ENCODE measurements at places on chromosomes 6 and 20. TPM values are rescaled to one million over a fixed set of nuclear protein-coding genes. Genes with fewer than 3 reads are reported as not detected.
A peak's percentile ranks its signal among the peaks of the same experiment; 100 is the strongest.

Gene AARS2
- total RNA-seq: 20.5 TPM

- peak overlapping the region; percentile 75 for H3K27ac ChIP-seq
- H3K27me3 ChIP-seq: no peaks in the 10 kb centered on the region
- peaks cover 27% of the 10 kb centered on the region for H3K4me1 ChIP-seq
- no peak for DNase-seq
- H3K4me3 ChIP-seq: peak overlapping the region; percentile 16
Observed at GRCh38 chr6:90424580-90424979, 127.9 kb upstream of the BACH2 start.

- no peak overlapping the region for H3K27ac ChIP-seq
- H3K4me3 ChIP-seq: no peak overlapping the region
- H3K4me1 ChIP-seq: no peaks in the 10 kb centered on the region
- no peak for DNase-seq
- H3K36me3 ChIP-seq: no peaks in the 10 kb centered on the region
Observed at GRCh38 chr6:133756078-133756695, 132.7 kb upstream of the TCF21 start.

- H3K27me3 ChIP-seq: no peaks in the 10 kb centered on the region
- DNase-seq: no peak
- no peak overlapping the region for H3K4me3 ChIP-seq
- H3K4me1 ChIP-seq: no peaks in the 10 kb centered on the region
Observed at GRCh38 chr20:50061151-50062005, 51.6 kb downstream of the UBE2V1 start.

DNA sequence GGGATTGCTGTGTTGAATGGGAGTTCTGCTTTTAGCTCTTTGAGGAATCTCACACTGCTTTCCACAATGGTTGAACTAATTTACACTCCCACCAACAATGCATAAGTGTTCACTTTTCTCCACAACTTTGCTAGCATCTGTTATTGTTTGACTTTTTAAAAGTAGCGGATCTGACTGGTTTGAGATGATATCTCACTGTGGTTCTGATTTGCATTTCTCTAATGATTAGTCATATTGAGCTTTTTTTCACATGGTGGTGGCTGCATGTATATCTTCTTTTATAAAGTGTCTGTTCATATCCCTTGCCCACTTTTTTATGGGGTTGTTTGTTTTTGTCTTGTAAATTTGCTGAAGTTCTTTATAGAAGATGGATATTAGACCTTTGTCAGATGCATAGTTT is 588.3 kb upstream of the ADGRB3 start:
- H3K27ac ChIP-seq: no peak overlapping the region
- H3K36me3 ChIP-seq: no peaks in the 10 kb centered on the region
- H3K27me3 ChIP-seq: no peaks in the 10 kb centered on the region
- DNase-seq: no peak
- H3K4me1 ChIP-seq: no peaks in the 10 kb centered on the region

DNA sequence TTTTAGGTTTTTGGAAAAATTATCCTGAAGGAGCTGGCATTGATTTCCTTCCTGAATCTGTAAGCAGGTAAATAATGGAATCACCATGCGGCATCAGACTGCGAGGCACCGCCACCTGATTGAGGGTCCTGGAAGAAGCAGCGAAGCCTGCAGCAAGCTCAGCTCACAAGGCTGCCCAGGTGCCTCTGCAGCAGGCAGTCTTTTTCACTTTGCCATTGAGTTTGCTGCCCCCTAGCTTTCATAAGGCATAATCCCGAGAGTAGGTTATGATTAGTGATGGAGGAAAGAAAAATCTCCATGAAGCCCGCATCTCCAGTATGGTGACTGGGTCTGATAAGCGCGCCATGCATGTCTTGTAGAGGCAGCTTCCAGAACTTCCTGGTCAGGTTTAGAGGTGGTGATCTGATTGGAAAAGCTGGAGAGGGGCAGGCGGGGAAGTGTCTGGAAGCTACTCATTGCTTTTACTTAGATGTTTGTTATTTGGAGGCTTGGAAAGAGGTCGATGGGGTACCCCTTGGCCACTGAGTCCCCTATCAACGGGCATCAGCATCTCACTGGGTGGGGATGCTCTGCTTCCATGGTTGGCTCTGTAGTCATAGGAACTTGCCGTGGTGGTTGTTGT is 26.7 kb downstream of the IYD start:
- no peaks in the 10 kb centered on the region for H3K4me1 ChIP-seq
- peak; percentile 52 for DNase-seq
- H3K4me3 ChIP-seq: no peak overlapping the region
- no peak overlapping the region for H3K27ac ChIP-seq
- H3K27me3 ChIP-seq: peaks cover 12% of the 10 kb centered on the region
- H3K36me3 ChIP-seq: no peaks in the 10 kb centered on the region

DNA sequence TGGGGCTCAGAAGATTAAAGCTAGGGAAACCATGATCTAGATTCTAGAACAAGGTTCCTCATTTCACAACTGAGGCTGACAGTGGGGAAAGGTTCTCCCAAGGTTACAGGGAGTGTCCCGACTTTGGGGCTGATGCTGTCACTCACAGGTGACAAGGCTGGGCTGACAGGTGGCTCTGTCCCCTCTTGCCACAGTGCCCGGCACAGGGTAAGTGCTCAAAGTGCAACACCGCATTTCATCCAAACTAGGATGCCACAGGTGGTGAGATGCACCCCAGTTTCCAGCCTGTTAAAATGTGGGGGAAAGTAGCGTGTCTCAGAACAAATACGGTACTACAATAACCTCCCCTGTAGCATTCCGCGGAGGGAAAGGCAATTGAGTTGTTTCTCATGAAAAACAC is 7.8 kb downstream of the ZBP1 start:
- peaks cover 24% of the 10 kb centered on the region for H3K36me3 ChIP-seq
- H3K4me3 ChIP-seq: no peak overlapping the region
- no peaks in the 10 kb centered on the region for H3K27me3 ChIP-seq
- DNase-seq: no peak
- no peak overlapping the region for H3K27ac ChIP-seq

- peaks cover 2% of the 10 kb centered on the region for H3K4me1 ChIP-seq
- no peaks in the 10 kb centered on the region for H3K27me3 ChIP-seq
- H3K4me3 ChIP-seq: no peak overlapping the region
- no peak overlapping the region for H3K27ac ChIP-seq
- no peaks in the 10 kb centered on the region for H3K36me3 ChIP-seq
Observed at GRCh38 chr6:87391334-87391733, 16.4 kb upstream of the CFAP206 start.

Gene TULP1
- not detected for total RNA-seq

GRCh38 chr6:111282515-111282914 is 195.2 kb downstream of the SLC16A10 start:
- no peaks in the 10 kb centered on the region for H3K4me1 ChIP-seq
- no peaks in the 10 kb centered on the region for H3K27me3 ChIP-seq
- H3K27ac ChIP-seq: no peak overlapping the region

DNA sequence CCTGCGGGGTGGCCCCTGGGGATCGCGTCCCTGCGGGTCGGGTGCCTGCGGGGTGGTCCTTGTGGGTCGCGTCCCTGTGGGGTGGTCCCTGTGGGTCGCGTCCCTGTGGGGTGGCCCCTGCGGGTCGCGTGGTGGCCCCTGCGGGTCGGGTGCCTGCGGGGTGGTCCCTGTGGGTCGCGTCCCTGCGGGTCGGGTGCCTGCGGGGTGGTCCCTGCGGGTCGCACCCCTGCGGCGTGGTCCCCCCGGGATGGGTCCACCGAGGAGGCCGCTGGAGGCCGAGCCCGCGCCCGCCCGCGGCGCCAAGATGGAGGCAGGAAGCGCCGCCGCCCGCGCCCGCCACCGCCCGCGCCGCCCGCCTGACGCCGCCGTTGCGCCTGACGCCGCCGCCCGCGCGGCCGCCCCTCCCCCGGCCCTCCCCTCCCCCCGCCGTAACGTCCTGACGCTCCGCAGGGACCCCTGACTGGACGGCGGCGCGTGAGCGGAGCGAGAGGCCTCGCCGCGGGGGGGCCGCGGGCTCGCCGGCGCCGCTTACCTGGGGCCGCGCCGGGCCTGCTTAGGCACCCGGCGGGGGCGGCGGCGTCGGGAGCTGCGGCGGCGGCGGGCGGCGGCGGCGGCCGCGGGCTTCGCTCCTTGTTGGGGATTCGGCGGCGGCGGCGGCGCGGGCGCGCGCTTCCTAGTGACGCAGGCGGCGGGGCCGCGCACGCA is at the start of gene GMEB2:
Gene GMEB2, minus strand, starts transcription at position 678 of the 705 bp plus-strand sequence. CDS start 7,704 bp downstream, outside the sequence.
- H3K27me3 ChIP-seq: no peaks in the 10 kb centered on the region
- peak within 1 kb of the TSS; percentile 94 for H3K27ac ChIP-seq

Gene SRC
- 6.5 TPM for total RNA-seq

DNA sequence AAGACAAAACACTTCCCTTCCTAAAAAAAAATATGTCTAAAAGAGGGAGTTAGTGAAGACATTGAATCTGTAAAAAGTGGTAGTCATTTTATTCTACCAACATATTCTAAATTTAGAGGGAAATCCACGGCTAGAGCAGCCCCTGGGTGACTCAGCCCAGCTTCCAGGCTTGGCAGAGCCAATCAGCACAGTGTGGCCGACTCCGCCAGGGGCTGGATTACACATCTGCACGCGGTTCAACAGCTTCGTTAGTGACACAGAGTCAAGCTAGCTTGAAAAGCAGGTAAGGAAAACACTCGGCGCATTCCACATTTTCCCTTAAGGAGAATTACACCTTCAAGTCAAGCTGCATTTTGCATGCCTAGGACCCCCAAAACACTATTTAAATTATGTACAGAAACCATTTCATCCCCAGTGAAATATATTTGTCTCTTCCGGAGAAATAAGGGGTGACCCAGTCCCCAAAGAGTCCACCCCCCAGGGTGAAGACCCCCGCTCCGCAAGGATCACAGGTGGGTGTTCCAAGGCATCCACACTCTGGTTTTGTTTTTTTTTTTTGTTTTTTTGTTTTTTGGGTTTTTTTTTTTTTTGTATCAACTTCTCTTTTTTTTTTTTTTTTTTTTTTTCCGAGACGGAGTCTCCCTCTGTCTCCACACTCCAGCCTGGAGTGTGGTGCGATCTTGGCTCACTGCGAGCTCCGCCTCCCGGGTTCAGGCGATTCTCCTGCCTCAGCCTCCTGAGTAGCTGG is 58.4 kb upstream of the ARID1B start:
- H3K36me3 ChIP-seq: no peaks in the 10 kb centered on the region
- peaks cover 12% of the 10 kb centered on the region for H3K27me3 ChIP-seq
- no peak overlapping the region for H3K27ac ChIP-seq
- no peak for DNase-seq

Gene KIF3B
- total RNA-seq: 16.0 TPM

- no peaks in the 10 kb centered on the region for H3K36me3 ChIP-seq
- no peaks in the 10 kb centered on the region for H3K4me1 ChIP-seq
- no peak overlapping the region for H3K27ac ChIP-seq
- no peaks in the 10 kb centered on the region for H3K27me3 ChIP-seq
Observed at GRCh38 chr20:50636601-50637540, 54.5 kb downstream of the RIPOR3 start.

GRCh38 chr6:116087437-116088027 is 13.1 kb upstream of the NT5DC1 start:
- no peak overlapping the region for H3K4me3 ChIP-seq
- peaks cover 16% of the 10 kb centered on the region for H3K4me1 ChIP-seq
- no peaks in the 10 kb centered on the region for H3K36me3 ChIP-seq

- no peak for DNase-seq
- peaks cover 17% of the 10 kb centered on the region for H3K4me1 ChIP-seq
- no peaks in the 10 kb centered on the region for H3K27me3 ChIP-seq
- no peak overlapping the region for H3K4me3 ChIP-seq
Observed at GRCh38 chr6:136566851-136567250, 16.6 kb upstream of the MAP7 start.

DNA sequence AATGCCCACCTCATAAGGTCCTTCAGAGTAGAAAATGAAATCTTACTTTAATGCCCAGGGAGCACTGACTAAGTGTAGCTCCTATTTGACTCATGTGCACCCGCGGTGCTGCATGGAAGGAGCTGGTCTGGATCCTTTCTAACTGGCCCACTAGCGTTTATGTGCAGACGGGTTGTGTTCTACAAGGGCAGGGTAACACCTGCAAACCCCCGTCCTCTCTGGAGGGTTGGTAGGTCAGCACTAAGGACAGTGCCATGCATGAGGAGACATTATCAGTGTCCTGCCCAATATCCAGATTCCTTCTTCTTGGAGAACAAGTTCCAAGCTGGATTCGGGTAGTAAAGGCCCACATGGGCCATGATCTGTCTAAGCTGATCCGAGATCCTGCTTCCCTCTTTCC is 140.3 kb downstream of the ANKRD60 start:
- H3K4me3 ChIP-seq: no peak overlapping the region
- no peak overlapping the region for H3K27ac ChIP-seq
- H3K27me3 ChIP-seq: no peaks in the 10 kb centered on the region
- DNase-seq: no peak
- no peaks in the 10 kb centered on the region for H3K4me1 ChIP-seq

- no peaks in the 10 kb centered on the region for H3K36me3 ChIP-seq
- H3K4me1 ChIP-seq: no peaks in the 10 kb centered on the region
Observed at GRCh38 chr6:162230147-162230752, 497.3 kb downstream of the PRKN start.

- H3K27me3 ChIP-seq: no peaks in the 10 kb centered on the region
- no peaks in the 10 kb centered on the region for H3K36me3 ChIP-seq
- H3K4me3 ChIP-seq: no peak overlapping the region
- H3K4me1 ChIP-seq: peaks cover 31% of the 10 kb centered on the region
Observed at GRCh38 chr6:25179051-25179778, 100.0 kb upstream of the CARMIL1 start.

DNA sequence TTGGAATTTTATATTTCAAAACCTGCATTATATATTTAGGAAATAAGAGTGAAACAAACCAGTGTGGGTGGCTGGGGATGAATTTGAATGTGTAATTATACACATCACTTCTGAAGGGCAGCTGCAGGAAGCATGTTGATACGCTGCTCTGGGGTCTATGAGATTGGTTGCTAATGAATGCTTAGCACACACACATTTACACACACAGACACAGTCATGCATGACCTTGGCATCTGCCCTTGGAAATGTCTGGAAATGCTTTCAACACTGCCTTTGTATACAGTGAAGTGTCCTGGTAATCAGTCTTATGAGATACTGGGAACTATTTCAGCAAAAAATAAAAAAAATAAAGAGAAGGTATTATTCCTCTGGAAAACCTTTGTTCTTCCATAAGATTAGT is 83.4 kb downstream of the ELOVL4 start:
- H3K36me3 ChIP-seq: no peaks in the 10 kb centered on the region
- no peak overlapping the region for H3K27ac ChIP-seq
- H3K27me3 ChIP-seq: peaks cover 12% of the 10 kb centered on the region
- H3K4me3 ChIP-seq: no peak overlapping the region
- DNase-seq: no peak
- H3K4me1 ChIP-seq: peaks cover 3% of the 10 kb centered on the region

Gene MAPK13
- total RNA-seq: 42.6 TPM

Gene GJA10
- not detected for total RNA-seq

Gene ERVFRD-1
- not detected for total RNA-seq

DNA sequence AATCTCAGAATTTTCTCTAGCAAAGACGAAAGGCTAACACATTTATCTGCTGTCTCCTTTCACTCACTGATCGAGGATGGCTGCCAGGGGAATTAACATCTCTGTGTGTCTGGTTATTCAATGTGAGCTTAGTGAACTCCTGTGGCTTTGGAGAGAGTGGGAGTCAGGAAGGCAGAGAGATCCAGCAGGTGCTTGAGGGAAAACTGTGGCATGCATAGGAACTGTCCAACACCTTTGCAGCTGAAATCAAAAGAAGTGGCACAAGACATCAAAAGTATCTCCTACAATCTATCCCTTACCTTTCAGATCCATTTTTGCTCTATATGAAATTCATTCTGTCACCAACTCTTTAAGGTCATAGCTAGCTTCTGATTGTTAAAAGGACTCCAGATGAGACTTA is 11.8 kb upstream of the FAM184A start:
- H3K4me3 ChIP-seq: no peak overlapping the region
- no peaks in the 10 kb centered on the region for H3K4me1 ChIP-seq
- H3K27me3 ChIP-seq: peaks cover 22% of the 10 kb centered on the region
- DNase-seq: no peak

- H3K27me3 ChIP-seq: peaks cover 5% of the 10 kb centered on the region
- DNase-seq: no peak
- H3K4me1 ChIP-seq: peaks cover 15% of the 10 kb centered on the region
- no peak overlapping the region for H3K27ac ChIP-seq
- no peaks in the 10 kb centered on the region for H3K36me3 ChIP-seq
- no peak overlapping the region for H3K4me3 ChIP-seq
Observed at GRCh38 chr6:129875610-129876520, 14.8 kb upstream of the TMEM244 start.

All from activated CD8-positive, alpha-beta T cell treated with anti-CD3 and anti-CD28 coated beads, Interleukin-2, amount 10 ng/mL, durations not matched to agents 7 days and 5 days (primary cell).